ENCODE measurements at places on chromosomes 7 and 10.

GRCh38 chr7:48144291-48144768, 26.9 kb upstream of the ABCA13 start:
- DNase-seq: no peak

GRCh38 chr10:75195035-75195763, 15.4 kb upstream of the VDAC2 start:
- no peak for DNase-seq

DNA sequence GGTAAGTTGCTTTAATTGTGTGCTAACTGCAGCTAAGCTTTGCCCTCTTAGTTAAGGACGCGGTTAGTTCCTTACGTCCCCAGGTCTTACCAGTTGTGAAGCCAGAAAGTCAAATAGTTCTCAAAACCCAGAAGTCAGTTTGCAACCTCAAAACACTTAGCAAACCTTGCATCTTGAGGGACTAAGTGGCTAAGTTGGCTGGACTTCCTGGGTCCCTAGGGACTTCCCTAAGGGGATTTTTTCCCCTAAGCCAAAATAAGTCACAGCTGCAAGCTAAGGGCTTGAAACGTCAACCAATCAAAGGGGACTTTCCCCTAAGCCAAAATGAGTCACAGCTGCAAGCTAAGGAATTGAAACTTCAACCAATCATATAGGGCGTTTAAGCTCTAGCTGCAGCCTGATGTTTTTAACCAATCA, 36.2 kb upstream of the HECW1 start:
- DNase-seq: no peak

- DNase-seq: peak; percentile 6
These were observed 176.0 kb upstream of the MYO3A start for GRCh38 chr10:25758041-25758457.

GRCh38 chr10:48758411-48758810, 73.7 kb downstream of the WDFY4 start:
- no peak for DNase-seq

DNA sequence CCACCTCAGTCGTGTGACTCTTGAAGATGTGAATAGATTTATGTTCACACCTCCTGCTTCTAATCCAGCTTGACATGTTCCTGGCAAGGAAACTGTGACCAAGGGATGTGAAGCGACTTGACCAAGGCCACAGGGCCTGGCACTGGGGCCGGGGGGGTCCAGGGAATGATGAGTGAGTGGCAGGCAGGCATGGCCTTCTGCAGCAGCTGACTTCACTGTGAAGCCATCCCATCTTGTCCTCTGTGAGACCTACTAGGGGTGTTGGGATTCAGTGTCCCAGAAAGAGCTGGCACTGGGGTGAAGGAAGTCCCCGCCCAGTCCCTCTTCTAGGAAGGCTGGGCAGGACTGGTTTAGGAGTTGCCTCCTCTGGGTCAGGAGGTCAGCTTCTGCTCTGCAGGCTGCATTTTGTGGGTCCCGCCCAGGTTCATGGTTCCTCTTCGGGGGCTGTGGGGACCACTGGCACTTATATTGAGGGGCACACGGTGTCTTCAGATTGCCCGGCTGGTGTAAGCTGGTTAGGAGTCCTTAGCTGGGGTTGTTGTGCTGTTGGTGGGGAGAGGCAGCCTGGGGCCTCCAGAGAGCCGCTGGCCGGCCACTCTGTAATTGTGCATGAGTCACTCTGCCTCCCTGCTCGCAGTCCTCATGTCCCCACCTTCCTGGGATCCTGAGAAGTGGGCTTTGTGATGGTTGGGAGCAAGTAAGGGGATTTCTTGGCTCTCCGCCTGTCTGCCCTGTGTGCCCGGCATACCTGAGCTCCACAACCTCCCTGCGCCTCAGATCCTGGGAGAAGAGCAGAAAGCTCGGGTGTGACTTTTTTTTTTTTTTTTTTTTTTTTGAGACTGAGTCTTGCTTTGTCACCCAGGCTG, 11.0 kb downstream of the ZMIZ1 start:
- no peak for DNase-seq

- DNase-seq: no peak
These were observed 84.7 kb downstream of the ARL5B start for GRCh38 chr10:18743926-18744325.

DNA sequence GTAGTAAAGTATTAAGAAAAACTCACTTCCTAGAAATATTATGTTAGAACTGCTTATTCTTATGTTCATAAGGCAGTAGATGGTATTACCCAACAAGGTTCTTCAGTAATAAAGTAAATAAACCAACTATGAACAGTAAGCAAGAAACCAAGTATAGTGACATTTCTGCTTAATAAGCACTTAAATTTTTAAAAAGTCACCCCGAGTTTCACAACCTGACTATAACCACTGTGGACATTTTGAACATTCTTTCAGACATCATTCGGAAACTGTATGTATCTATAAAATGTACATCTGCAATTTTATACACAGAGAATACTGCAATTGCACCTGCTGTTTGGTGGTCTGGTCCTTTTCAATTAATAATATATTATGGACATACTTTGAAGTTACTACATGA, 1073.6 kb downstream of the XPNPEP1 start:
- no peak for DNase-seq

DNA sequence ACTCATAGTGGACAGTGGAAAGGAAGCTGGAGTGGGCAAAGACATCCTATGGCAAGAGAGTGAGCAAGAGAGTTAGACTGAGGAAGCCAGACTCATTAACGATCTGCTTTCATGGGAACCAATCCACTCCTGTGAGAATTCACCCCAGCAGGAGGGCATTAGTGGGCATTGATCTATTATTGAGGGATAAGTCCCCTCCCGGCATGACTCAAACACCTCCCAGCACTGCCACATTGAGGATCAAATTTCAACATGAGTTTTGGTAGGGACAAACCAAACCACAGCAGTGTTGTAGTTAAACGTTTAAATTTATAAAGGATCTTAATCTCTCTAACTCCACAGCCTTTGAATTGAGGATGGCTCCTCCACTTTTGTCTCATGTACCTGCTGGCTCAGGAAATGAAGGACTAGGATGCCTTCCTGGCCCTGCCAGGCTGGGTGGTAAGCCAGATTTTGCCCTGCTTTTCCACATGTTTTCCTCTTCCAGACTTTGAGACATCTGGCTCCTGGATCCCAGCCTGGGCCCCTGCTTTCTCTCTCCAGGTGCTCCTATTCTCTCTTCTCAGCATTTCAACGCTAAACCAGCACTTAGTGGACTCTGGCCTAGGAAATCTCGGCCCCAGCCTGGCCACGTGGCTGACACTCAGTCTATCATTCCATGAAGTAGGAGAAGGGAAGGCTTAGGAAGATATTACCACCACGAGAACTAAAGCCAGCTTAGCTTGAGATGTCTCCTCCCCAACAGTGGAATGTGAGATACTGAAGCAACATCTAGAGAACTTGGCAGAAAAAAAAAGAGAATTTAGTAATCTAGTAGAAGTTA, 96.5 kb upstream of the PIP4K2A start:
- DNase-seq: no peak

- no peak for DNase-seq
These were observed 1.8 kb downstream of the MMRN2 start for GRCh38 chr10:86955501-86956194.

DNA sequence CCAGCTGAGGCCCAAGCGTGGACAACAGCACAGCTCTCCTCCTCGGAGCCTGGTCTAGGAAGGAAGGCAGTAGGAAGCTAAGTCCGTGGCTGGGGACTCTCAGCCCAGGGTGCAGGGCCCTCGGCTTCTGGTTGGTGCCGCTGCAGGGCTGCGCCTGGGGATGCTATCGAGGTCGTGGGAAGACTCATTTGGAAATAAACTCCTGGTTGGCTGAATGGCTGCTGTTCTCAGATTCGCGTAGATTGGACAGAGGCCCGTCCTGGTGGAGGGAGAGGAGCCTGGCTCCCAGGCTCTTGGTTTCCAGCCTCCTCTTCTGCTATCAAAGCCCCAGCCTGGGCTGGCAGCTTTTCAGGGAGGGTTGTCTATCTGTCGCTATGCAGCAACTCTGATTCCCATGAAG, 152.6 kb upstream of the FZD8 start:
- DNase-seq: no peak

DNA sequence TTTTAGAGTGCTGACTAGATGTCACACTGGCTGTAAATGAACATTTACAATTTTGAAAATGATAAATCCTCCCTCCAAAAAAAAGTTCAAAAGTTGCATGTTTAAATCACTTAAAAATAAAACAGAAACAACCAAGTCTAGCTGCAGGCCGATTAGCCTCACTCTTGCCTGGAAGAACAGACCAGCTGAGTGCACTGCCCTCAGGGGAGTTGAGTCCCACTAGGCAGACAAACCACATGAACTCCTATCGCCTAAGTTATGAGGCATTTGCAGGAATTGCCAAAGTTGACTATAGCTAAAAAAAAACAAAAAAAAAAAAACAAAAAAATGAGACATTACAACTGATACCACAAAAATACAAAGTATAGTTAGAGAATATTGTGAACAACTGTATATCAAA, 510.0 kb downstream of the ANKRD7 start:
- DNase-seq: no peak

- peak; percentile 53 for DNase-seq
These were observed 17.3 kb downstream of the KLLN start for GRCh38 chr10:87846023-87846422.

DNA sequence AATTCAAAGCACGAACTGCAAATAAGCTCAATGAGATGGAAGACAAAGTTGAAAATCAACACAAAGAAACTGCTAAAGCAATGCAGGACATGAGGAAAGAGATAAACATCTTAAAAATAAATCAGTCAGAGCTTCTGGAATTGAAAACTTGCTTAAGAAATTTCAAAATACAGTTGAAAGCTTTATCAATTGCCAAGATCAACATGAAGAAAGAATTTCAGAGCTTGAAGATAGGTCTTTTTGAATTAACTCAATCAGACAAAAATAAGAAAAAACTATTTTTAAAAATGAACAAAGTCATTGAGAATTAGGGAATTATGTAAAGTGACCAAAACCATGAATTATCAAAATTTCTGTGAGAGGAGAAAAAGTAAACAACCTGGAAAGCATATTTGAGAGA, 218.1 kb downstream of the CTNNA3 start:
- no peak for DNase-seq

DNA sequence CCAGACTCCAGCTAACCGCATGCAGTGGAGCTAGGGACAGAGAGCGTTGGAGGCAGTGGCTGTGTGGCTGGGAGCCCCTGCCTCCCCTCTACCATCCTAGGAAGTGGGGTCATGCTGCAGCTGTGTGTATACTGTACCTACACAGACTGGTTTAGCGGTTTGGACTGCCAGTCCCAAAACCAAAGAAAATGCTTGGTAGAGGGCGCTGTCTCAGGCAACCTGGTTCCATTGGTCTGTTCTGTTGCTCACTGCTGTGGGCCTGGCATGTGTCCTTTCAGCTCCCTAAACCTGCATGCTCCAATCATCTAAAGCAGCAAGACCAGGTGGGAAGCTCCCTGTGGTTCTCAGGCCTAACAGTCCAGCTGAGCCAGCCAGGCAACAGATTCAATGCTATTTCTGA, 4.5 kb downstream of the RBP4 start:
- DNase-seq: no peak

GRCh38 chr10:52391927-52392602, 78.0 kb downstream of the DKK1 start:
- no peak for DNase-seq

GRCh38 chr7:117020591-117020973, 67.3 kb downstream of the ST7 start:
- DNase-seq: peak; percentile 53

GRCh38 chr7:133114519-133114918, 32.6 kb upstream of the CHCHD3 start:
- no peak for DNase-seq

GRCh38 chr10:36574207-36574606, 551.2 kb upstream of the ANKRD30A start:
- DNase-seq: no peak

- DNase-seq: no peak
These were observed 9.1 kb downstream of the LANCL2 start for GRCh38 chr7:55374213-55374612.

DNA sequence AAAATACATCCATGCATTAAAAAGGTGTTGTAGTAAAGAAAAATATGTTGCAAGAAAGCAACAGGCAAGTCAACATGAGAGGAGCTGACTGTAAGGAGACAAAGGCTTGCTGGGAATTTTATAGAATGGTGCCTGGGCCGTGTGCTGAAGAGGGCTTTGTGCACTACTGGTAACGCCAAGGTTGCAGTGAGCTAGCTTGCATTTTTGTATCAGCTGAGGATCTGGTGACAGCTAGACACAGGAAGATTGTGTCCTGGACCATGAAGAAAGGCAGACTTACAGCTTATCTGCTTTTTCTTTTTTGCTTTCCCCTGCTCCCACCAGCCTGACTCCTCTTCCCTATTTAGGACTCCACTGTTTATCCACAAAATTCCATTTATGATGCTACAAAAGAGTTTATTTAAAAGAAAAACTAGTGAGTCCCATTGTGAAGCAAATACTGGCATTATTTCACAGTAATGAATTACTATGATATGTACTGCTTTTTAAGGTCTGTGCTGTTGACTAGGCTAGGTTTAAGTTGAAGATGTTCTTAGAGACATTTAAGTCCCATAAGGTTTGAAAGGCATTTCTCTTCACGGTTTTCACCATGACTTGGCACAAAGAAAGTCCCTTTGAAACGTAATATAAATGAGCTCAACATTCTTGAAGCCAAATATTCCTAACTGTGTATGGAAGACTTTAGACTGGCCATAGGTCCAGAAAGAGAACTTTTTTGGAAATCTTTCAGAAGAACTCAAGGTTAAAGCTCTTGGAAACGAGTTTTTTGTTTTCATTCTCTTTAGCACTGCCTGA, 88.6 kb downstream of the SEC23IP start:
- no peak for DNase-seq

DNA sequence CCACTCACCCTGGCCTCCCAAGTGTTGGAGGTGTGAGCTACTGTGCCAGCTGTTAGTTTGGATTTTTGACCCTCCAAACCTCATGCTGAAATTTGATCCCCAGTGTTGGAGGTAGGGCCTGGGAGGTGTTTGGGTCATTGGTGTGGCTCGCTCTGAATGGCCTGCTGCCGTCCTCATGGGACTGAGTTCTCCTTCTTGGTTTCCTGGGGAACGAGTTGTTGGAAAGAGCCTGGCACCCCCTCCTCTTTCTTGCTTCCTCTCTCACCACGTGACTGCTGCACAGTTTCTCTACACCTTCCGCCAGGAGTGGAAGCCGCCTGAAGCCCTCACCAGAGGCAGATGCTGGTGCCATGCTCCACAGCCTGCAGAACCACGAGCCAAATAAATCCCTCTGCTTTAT, 253.5 kb downstream of the PHTF2 start:
- DNase-seq: no peak

DNA sequence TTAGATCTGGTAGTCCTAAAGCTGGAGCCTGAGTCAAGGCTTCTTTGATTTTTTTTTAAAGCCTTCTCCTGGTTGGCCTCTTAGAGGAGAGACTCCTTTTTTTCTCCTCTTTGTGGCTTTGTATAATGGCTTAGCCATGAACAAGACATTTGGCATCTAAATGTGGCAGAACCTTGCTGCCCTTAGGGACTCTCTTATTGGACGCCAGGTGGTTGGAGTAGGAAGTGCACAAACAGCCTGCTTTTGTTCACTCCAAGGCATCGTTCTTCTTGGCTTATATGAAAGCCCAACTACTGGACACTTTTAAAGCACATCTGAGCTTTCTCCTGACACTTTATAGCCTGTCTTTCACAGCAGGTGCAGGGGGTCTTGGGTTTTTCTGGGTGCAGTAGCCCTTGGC, 25.0 kb downstream of the ZPBP start:
- peak; percentile 1 for DNase-seq

- DNase-seq: no peak
These were observed 8.6 kb downstream of the CALN1 start for GRCh38 chr7:72403458-72404076.

Measured in NCI-H2029 (cell line).